Left forelimb (tissue), 1 donor: ENCODE measurements at places on chromosomes 7 and 10.

GRCh38 chr10:652233-652632 is 37.2 kb downstream of the DIP2C start:
- DNase-seq, result no peak

- DNase-seq, result no peak
Observed at GRCh38 chr7:69864274-69864673, 266.0 kb downstream of the AUTS2 start.

DNA sequence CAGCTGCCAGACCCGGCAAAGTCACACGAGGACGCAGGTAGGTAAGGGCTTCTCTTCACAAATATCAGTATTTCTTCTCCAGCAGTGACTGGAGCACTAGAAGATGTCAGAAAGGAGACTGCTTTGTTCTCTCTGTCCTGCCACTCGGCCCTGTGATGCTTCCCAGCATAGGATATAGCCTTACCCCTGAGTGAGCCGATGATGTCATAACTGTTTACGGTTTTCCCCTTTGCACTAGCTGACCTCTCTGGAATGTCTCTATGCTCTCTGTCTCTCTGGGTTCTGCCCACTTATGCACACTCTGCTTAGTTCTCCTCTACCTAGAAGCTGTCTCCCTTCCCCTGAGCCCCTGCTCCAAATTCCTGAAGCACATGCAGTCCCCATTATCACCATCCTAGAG is 167.5 kb upstream of the PODXL start:
- DNase-seq, result no peak

GRCh38 chr7:151741585-151741984 is 135.3 kb downstream of the PRKAG2 start:
- no peak for DNase-seq

- no peak for DNase-seq
Observed at GRCh38 chr7:100433592-100434296, 2.6 kb downstream of the PPP1R35 start.
